Mesenchymal stem cell (in vitro differentiated cells and primary cell): ENCODE measurements at places on chromosomes 5 and 9.

DNA sequence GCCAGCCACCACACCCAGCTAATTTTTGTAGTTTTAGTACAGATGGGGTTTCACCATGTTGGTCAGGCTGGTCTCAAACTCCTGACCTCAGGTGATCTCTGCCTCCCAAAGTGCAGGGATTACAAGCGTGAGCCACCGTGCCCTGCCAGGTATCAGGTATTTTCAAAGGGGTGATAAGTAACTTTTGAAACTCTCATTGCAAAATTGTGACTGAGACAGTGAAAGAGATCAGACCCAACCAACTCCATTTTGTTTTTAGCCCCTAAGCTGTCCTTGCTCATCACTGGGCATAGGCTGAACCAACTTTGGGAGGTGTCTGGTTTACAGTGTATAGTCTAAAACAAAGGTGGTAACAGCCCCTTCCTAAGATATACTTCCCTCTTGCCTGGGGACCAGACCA, 29.3 kb downstream of the UNC13B start:
- no peak overlapping the region for H3K27ac ChIP-seq
- peaks cover 3% of the 10 kb centered on the region for H3K36me3 ChIP-seq
- no peak for DNase-seq
- no peaks in the 10 kb centered on the region for H3K27me3 ChIP-seq

GRCh38 chr5:118894709-118895108, 93.6 kb downstream of the DTWD2 start:
- H3K36me3 ChIP-seq: no peaks in the 10 kb centered on the region
- H3K27me3 ChIP-seq: no peaks in the 10 kb centered on the region
- no peak overlapping the region for H3K27ac ChIP-seq
- no peaks in the 10 kb centered on the region for H3K4me1 ChIP-seq
- DNase-seq: no peak

DNA sequence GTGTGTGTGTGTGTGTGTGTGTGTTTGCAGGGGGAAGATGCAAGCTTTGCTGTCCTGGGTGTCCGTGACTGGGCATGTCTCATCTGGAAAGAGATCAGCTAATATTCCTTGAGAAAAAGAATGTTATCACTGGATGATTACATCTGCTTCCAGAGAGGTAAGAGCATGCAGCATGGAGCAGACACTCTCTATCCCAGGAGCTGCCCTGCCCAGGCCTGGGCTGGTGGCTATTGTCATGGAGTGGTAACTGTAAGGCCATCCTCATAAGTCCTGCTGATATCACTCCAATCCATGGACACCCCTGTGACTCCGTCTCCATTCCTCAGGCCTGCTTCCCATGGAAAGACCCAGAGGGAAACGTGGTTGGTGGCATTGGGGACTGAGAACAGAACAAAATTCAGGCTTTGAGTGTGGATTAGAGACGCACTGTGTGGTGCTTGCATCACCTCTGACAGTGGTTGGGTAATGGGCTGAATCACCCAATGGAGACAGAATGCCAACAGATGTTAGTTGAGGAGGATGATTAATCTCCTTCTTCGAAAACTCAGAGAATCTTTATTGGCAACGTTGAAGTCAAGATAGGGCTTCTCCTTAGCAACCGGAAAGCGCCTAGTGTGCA, 52.0 kb upstream of the KCNIP1 start:
- H3K4me1 ChIP-seq: no peaks in the 10 kb centered on the region
- peaks cover 21% of the 10 kb centered on the region for H3K27me3 ChIP-seq
- H3K4me3 ChIP-seq: no peak overlapping the region
- DNase-seq: peak; percentile 71

DNA sequence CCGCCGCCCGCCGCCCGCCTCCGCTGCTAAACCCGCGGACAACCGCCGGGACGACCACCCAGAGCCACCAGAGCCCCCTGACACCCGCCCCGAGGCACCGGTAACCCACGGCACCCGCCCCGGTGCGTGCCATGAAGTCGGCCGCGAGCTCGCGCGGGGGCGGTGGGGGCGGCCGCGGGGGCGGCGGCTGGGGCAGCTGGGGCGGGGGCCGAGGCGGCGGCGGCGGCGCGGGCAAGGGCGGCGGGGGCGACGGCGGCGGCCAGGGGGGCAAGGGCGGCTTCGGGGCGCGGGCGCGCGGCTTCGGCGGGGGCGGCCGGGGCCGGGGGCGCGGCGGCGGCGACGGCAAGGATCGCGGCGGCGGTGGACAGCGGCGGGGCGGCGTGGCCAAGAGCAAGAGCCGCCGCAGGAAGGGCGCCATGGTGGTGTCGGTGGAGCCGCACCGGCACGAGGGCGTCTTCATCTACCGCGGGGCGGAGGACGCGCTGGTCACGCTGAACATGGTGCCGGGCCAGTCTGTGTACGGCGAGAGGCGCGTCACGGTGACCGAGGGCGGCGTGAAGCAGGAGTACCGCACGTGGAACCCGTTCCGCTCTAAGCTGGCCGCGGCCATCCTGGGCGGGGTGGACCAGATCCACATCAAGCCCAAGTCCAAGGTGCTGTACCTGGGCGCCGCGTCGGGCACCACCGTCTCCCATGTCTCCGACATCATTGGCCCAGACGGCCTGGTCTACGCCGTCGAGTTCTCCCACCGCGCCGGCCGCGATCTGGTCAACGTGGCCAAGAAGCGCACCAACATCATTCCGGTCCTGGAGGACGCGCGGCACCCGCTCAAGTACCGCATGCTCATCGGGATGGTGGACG, 499 bp downstream of the FBLL1 start:
- peaks cover 48% of the 10 kb centered on the region for H3K27me3 ChIP-seq
- peak overlapping the region; percentile 51 for H3K4me3 ChIP-seq
- DNase-seq: peak; percentile 4
- H3K4me1 ChIP-seq: peaks cover 12% of the 10 kb centered on the region
- H3K27ac ChIP-seq: no peak overlapping the region
- no peaks in the 10 kb centered on the region for H3K36me3 ChIP-seq

DNA sequence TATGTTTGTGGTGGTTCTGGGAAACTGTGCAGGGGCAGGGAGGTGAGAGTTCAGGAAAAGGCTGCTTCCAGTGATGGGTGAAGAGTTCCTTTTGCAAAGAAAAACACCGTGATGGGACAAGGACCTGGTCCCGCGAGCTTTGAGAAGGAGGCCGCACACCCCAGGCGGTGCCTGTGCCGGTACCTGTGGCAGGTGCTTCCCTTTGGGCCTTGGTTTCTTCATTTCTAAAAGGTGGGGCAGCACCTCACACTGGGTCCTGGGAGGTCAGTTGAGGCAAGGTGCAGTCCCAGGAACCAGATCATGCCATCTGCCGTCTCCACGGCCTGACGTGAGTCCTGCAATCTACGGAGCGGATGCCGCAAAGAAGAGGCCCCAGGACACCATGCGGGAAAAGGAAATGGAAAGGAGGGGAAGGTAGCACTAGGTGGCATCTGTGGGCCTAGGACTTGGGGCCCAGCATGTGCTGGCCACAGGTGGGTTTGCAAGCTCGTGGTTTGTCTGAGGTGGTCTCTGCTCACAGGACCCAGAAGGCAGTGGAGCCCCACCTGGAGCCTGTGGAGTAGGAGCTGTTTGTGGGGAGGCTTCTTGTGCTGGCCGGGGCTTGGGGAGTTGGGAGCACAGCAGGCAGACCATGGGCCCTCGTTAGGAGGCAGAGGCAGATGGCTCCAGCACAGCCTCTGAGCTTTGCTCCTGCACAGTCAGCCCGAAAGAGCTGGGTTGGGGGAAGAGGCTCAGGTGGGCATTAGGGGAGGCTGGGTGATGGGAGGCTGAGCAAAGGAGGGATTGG, 131.6 kb downstream of the CACNA1B start:
- H3K4me3 ChIP-seq: peak overlapping the region; percentile 7
- H3K4me1 ChIP-seq: no peaks in the 10 kb centered on the region
- no peaks in the 10 kb centered on the region for H3K36me3 ChIP-seq
- no peak for DNase-seq
- H3K27me3 ChIP-seq: peaks cover 16% of the 10 kb centered on the region

DNA sequence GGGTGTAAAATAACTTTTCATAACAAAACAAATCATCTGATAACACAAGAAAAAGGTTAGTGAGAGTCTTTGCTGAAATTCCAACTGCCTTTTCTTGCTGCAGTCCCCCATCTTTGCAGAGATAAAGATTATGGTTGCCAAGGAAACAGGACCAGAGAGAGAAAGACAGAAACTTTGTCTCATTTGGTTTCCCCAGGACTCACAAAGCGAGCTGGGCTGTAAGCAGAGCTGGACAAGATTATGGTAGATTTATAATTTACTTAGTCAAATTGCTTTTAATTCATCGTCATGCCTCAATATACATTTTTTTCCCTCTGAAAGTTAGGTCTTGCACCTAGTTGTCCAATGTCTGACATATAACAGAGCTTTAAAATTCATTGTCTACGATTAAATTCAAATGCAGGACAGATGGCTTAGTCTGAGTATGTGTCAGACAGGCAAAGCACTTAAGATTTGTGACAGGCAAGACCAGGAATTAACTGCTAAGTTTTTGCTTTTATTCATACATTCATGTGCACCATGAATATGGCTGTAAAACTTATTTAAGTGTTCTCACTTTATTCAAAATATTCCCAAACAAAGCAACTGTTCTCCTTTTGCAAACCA, 17.4 kb downstream of the ENC1 start:
- H3K4me1 ChIP-seq: peaks cover 3% of the 10 kb centered on the region
- H3K4me3 ChIP-seq: no peak overlapping the region
- H3K27me3 ChIP-seq: no peaks in the 10 kb centered on the region
- DNase-seq: no peak

- H3K4me3 ChIP-seq: no peak overlapping the region
- DNase-seq: no peak
- H3K27ac ChIP-seq: no peak overlapping the region
Observed at GRCh38 chr5:161895514-161895913, 47.6 kb downstream of the GABRA1 start.

- no peaks in the 10 kb centered on the region for H3K36me3 ChIP-seq
- H3K27ac ChIP-seq: no peak overlapping the region
- no peak for DNase-seq
- H3K27me3 ChIP-seq: no peaks in the 10 kb centered on the region
- H3K4me3 ChIP-seq: no peak overlapping the region
Observed at GRCh38 chr5:90941002-90941720, 382.6 kb downstream of the ADGRV1 start.

DNA sequence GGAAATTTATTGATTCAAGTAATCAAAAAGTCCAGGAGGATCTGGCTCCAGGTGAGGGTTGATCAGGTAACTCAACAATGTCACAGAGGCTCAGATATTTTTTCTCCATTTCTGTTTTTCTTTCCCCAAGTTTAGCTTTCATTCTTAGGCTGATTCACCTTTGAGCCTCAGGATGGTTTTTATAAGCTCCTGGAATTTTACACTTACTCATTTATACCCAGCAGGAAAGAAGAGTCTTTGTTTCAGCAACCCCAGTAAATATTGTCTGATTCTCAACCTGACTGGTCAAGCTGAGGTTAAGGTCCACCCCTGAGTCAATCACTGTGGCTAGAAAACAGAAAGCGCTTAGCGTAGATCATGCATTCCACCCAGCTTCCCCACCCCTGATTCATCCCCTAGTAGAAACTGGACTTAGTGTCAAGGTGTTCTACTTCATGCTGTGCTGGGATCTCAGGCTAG, 500.6 kb downstream of the KIF4B start:
- no peak overlapping the region for H3K27ac ChIP-seq
- no peaks in the 10 kb centered on the region for H3K27me3 ChIP-seq
- DNase-seq: no peak
- no peak overlapping the region for H3K4me3 ChIP-seq
- no peaks in the 10 kb centered on the region for H3K4me1 ChIP-seq
- no peaks in the 10 kb centered on the region for H3K36me3 ChIP-seq

DNA sequence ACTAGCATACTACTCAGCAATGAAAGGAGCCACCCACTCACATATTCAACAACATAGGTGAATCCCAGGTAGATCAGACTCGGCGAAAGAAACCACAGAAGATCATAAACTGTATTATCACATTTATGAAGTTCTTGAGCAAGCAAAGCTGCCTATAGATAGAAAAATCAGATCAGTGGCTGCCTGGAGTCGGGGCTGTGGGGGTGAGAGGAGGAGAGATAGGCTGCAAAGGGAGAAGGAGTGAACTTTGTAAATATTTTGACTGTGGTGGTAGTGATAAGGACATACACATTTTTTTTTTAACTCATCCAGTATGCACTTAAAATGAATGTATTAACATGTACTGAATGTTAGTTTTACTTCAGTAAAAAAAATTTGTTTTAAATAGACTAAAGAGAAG, 23.5 kb upstream of the TMEM174 start:
- H3K27me3 ChIP-seq: no peaks in the 10 kb centered on the region
- H3K4me3 ChIP-seq: no peak overlapping the region
- H3K4me1 ChIP-seq: peaks cover 22% of the 10 kb centered on the region
- H3K27ac ChIP-seq: no peak overlapping the region

- H3K27ac ChIP-seq: peak overlapping the region; percentile 9
- peaks cover 7% of the 10 kb centered on the region for H3K4me1 ChIP-seq
- H3K4me3 ChIP-seq: no peak overlapping the region
Observed at GRCh38 chr5:95842854-95843544, 20.5 kb upstream of the GLRX start.

GRCh38 chr9:95010431-95010838, 283.9 kb downstream of the AOPEP start:
- peaks cover 21% of the 10 kb centered on the region for H3K36me3 ChIP-seq
- H3K27me3 ChIP-seq: no peaks in the 10 kb centered on the region
- H3K27ac ChIP-seq: no peak overlapping the region
- no peak for DNase-seq
- H3K4me1 ChIP-seq: peaks cover 2% of the 10 kb centered on the region
- H3K4me3 ChIP-seq: no peak overlapping the region

- H3K27me3 ChIP-seq: peaks cover 3% of the 10 kb centered on the region
- no peak overlapping the region for H3K4me3 ChIP-seq
- H3K4me1 ChIP-seq: peaks cover 6% of the 10 kb centered on the region
- no peak for DNase-seq
- H3K27ac ChIP-seq: no peak overlapping the region
Observed at GRCh38 chr9:16306586-16306985, 563.9 kb downstream of the BNC2 start.

DNA sequence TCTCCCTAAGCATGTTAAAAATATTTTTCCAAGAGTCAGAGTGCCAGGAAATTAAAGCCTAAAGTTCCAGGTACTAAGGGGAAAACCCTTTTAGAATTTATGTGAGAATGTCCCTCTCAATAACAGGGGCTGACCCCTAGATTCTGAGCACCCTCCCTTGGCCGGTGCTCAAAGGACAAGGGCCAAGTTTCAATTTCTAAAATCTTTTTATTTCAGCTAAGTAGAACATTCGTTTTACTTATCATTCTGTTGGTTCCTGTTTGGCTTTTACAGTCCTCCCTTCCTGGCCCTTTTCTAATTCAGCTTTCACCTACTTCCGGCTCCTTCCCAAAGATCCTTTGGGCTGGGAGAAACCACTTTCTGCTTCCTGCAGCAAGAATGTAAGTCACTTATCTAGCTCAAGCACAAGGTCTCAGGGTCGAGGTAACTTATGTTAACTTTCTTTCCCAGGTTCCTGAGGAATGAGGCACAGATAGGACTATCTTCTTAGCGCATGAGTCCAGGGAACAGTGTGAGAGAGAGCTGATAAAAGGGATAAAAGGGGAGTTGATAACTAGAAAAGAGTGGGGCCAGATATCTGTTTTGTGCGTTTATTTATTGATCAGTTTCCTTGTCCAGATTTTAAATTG, 34.6 kb upstream of the F2RL2 start:
- H3K27me3 ChIP-seq: no peaks in the 10 kb centered on the region
- DNase-seq: no peak
- H3K4me1 ChIP-seq: no peaks in the 10 kb centered on the region
- no peak overlapping the region for H3K27ac ChIP-seq
- H3K4me3 ChIP-seq: no peak overlapping the region
- H3K36me3 ChIP-seq: no peaks in the 10 kb centered on the region

GRCh38 chr9:95226921-95227320, 90.6 kb downstream of the FANCC start:
- H3K27me3 ChIP-seq: no peaks in the 10 kb centered on the region
- no peaks in the 10 kb centered on the region for H3K36me3 ChIP-seq
- no peak overlapping the region for H3K4me3 ChIP-seq
- H3K27ac ChIP-seq: no peak overlapping the region
- peaks cover 9% of the 10 kb centered on the region for H3K4me1 ChIP-seq

- no peaks in the 10 kb centered on the region for H3K36me3 ChIP-seq
- no peak overlapping the region for H3K27ac ChIP-seq
- H3K27me3 ChIP-seq: peaks cover 50% of the 10 kb centered on the region
Observed at GRCh38 chr5:160315968-160316367, 3.6 kb upstream of the CCNJL start.
